ENCODE measurements at places on chromosomes 6 and 20. TPM values are rescaled to one million over a fixed set of nuclear protein-coding genes. Genes with fewer than 3 reads are reported as not detected.

The RIPPLY2 gene
- total RNA-seq = 0.17 TPM

The SCUBE3 gene
- 1.0 TPM for total RNA-seq

The FOXP4 gene
- total RNA-seq = 3.9 TPM

The LY6G6C gene
- not detected for total RNA-seq

The MATN4 gene
- under 0.01 TPM for total RNA-seq

The MTHFD1L gene
- total RNA-seq = 40.2 TPM

The ZNF334 gene
- 0.22 TPM for total RNA-seq

The RTEL1 gene
- total RNA-seq = 4.7 TPM

The B3GALT4 gene
- total RNA-seq = 10.0 TPM
